ENCODE measurements at places on chromosomes 16 and 17.

- no peak for DNase-seq
Observed at GRCh38 chr17:32240750-32241149, 24.9 kb upstream of the RHBDL3 start.

- no peak for DNase-seq
Observed at GRCh38 chr17:3867106-3867505, 21.1 kb upstream of the NCBP3 start.

DNA sequence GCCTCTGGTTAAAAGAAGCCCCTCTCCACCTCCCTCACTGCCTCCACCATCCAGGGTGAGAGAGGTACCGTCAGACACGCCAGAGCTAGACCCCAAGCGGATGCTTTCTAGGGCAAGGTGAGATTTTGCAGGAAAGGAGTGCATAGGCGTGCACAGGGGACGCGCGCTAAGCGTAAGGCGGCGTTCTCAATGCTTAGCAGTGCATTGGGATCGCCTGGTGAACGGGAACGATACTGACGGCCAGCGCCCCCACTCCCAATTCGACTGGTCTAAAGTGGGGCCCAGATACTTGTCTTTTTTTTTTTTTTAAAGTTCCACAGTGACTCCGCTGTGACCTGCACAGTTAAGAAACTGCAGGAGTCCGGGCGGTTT is 57.9 kb upstream of the CREBBP start:
- no peak for DNase-seq

DNA sequence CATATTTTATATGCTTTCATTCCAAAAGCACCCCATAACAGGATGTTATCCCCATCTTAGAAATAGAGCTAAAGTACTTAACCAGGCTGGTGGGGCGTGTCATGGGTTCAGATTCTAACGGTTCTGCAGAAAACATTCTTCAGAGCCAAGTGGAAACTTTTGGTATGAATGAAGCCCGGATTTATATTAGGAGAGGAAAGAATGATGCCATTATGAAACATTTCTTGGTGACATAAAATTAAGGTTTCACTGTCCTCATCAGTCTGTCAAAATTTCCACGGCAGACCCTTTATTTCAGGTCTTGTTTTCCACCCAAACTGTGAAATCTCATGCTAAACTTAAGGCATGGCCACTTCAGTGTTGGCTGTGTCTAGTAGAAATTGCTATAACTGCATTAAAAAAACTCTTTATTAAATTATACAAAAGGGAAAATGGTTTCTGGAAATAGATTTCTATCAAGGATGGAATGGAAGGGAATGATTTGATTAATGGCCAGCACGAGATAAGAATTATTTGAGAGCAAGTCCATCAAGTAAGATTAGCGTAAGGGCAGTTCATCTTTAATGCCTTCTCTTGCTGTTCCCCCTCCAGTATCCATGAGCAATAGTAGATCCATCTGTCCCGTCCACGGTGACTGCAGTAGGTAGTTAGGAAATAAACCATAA is 11.7 kb downstream of the PRKCA start:
- no peak for DNase-seq

DNA sequence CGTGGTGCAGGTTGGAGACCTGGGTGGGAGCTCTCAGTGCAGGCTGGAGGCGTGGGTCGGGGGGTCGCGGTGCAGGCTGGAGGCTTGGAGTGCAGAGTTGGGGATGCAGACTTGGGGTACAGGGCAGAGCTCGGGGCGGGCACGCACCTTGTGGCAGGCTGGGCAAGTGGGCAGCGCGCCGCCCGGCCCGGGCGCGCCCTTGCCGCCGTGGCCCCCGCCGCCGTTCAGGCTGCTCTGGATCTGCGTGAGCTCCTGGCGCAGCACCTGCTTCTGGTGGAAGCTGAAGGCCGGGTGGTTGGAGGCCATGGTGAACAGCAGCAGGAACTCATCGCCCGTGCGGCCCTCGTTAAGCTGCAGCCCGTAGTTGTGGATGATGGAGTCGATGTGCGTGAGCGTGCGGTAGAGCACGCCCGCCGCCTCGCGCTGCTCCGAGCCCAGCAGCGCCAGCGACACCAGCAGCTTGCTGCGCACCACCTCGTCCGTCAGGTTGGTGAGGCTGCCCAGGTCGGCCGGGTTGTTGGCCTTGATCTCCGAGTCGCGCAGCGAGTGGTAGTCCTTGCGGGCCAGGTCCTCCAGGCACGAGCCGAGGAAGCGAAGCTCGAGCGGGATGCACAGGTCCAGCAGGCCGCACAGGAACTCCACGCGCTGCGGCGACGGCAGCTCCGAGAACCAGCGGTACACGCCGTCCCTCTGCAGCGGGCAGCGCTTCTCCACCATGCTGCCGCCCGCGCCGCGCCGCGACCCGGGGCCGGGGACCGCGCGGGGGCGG is 1.1 kb downstream of the ZCCHC14 start:
- peak; percentile 81 for DNase-seq
